ENCODE measurements at places on chromosomes 6 and 20.

- DNase-seq = no peak
Observed at GRCh38 chr20:46169245-46170171, 51.4 kb downstream of the CD40 start.

- no peak for DNase-seq
Observed at GRCh38 chr6:159303159-159303558, 134.0 kb downstream of the FNDC1 start.

- no peak for DNase-seq
Observed at GRCh38 chr6:27672113-27672799, 199.4 kb upstream of the ZNF184 start.

DNA sequence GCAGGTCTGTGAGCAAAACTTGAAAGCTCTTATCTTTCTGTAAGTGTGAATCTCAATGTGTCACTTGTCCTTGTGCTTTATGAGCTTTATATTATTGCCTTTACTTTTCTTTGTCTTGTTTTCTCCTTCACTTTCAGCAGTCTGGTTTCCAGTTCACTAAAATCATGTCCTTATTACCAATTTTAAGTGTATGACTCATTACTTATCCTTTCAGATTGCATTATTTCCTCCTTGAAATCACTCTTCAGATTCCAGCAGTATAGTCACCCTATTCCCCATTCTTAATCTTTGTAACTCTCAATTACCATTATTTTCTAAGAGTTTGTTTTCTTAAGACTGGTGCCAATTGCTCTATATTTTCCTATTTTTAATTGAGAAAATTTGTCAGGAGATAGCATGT lies 117.4 kb upstream of the GRIK2 start:
- no peak for DNase-seq

DNA sequence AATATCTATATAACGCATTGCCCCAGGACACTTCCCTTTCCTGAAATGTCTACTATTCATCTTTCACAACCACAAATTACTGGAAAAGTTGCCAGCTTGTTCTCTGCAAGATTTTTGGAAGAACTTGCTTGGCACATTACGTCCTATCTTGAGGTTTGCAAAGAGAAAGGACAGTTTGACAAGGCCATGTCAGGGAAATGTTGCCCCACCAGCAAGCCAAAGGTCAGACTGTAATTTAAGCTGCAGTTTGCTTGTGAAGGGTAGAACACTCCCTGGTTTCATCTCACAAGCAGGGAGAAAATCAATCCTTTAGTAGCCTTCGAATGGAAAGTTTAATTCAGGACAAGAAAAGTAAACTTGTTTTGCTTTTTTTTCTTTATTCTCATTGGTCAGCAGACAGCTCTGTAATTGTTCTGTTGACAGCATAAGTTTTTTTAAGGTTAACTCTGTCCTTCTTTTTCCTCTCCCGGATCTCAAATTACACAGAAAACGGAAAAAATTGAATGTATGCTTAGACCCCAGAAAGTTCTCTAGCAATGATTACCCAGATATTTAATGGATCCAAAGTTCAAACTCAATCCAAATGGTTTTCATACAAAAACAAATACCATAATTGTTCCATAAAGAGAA lies 541.8 kb upstream of the NRSN1 start:
- no peak for DNase-seq

GRCh38 chr6:75691012-75691411 lies 58.0 kb upstream of the MYO6 start:
- no peak for DNase-seq

DNA sequence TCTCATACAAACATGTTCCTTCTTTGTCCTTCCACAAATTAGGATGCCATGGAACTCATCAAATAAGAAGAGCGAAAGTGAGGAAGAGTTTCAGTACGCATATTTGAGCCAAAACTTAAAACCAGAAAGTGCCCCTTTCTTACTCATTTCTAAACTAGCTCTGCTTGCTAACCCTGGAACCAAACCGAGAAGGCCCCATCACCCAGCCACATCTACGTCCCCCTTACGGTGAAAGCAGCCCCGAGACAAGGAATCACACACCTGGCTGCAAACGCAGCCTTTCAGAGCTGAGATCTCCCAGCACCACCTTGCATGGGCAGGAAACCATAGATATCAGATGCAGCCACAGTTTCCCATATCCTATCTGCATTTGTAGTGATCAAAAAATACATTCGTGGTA lies 28.5 kb downstream of the TRERF1 start:
- DNase-seq = no peak

DNA sequence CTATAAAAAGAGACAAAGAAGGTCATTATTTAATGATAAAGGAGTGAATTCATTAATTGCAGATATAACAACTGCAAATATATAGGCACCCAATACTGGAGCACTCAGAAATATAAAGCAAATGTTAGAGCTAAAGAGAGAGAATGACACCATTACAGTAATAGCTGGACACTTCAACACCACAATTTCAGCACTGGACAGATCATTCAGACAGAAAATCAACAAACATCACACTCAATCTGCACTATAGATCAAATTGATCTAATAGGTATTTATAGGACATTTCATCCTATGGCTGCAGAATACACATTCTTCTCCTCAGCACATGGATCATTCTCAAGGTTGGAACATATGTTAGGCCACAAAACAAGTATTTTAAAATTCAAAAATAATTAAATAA lies 72.7 kb downstream of the MAP7 start:
- no peak for DNase-seq

GRCh38 chr6:88494401-88495140 lies 328.4 kb upstream of the CNR1 start:
- no peak for DNase-seq

DNA sequence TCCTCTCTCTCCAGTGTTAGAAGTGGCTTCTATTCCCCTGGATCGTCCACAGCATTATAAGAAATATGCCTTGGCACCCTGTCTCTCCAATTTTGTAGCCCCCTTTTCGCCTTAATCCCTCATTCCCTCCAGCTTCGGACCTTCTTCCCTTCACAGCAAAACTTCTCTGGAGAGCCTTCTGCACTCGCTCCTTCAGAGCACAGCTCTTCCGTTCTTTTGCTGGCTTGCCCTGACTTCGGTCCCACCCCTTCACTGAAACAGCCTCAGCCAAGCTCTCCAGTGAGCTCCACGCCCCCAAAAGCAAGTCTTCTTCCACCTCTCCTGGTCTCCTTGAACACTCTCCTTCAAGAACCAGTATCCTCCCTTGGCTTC lies 134.7 kb upstream of the RNF24 start:
- no peak for DNase-seq

- DNase-seq = no peak
Observed at GRCh38 chr6:147834084-147834776, 325.7 kb downstream of the SAMD5 start.
